ENCODE measurements at places on chromosomes 5 and 9. TPM values are rescaled to one million over a fixed set of nuclear protein-coding genes. Genes with fewer than 3 reads are reported as not detected.

The MACIR gene
- 44.3 TPM for total RNA-seq

The ADAMTS16 gene
- 7.8 TPM for total RNA-seq

The PCDHGA8 gene
- total RNA-seq: 20.9 TPM

The SLC27A6 gene
- 2.2 TPM for total RNA-seq

The PTGER4 gene
- 1.3 TPM for total RNA-seq

The FOXD4 gene
- total RNA-seq: 1.00 TPM

The ECM2 gene
- 10.1 TPM for total RNA-seq

The COL23A1 gene
- 4.5 TPM for total RNA-seq

The SV2C gene
- 9.3 TPM for total RNA-seq

The WDR70 gene
- 38.9 TPM for total RNA-seq

The KIF20A gene
- 12.8 TPM for total RNA-seq

GRCh38 chr9:738209-738915, 103.1 kb upstream of the DMRT1 start:
- no peak for DNase-seq

- no peak for DNase-seq
Observed at GRCh38 chr5:4370218-4370617, 769.9 kb upstream of the ADAMTS16 start.

- DNase-seq: no peak
Observed at GRCh38 chr9:90801241-90801972, at the start of gene SYK. Gene SYK (plus strand): TSS chr9:90801819. CDS start chr9:90843899, 42,080 bp downstream.

- no peak for DNase-seq
Observed at GRCh38 chr5:5649641-5650040, 227.2 kb downstream of the ICE1 start.

DNA sequence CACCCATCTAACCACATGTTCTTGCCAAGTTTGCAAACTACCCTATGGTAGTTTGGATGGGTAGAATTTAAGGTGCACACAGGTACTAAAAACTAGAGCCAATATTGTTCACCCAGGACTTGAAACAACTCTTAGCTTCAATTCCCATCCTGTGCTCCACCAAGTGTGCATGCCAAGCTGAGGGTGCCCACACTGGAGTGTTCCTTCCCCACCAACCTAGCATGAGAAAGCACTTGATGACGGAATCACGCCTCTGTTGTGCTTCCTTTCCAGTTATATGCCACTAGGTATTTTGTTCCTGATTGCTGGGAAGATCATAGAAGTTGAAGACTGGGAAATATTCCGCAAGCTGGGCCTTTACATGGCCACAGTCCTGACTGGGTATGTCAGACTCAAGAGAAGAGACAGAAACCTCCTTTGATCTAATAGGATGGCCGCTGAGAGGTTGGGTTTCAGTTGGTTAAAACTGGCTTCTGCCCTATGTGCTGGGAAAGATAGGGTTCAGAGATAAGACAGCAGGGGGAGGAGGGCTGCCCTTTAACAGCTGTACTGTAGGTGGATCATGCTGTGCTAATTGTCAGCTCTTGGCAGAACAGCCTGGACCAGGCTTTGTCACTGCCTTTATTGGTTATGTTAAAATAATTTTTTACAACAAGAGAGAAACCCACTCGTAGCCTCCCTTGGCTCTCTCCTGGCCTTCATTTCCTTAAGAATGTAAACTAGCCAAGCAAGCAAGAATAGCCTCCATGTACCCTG, 83.5 kb downstream of the SLC1A1 start:
- DNase-seq: peak; percentile 46

GRCh38 chr5:73378070-73378469, 70.5 kb downstream of the FOXD1 start:
- no peak for DNase-seq

DNA sequence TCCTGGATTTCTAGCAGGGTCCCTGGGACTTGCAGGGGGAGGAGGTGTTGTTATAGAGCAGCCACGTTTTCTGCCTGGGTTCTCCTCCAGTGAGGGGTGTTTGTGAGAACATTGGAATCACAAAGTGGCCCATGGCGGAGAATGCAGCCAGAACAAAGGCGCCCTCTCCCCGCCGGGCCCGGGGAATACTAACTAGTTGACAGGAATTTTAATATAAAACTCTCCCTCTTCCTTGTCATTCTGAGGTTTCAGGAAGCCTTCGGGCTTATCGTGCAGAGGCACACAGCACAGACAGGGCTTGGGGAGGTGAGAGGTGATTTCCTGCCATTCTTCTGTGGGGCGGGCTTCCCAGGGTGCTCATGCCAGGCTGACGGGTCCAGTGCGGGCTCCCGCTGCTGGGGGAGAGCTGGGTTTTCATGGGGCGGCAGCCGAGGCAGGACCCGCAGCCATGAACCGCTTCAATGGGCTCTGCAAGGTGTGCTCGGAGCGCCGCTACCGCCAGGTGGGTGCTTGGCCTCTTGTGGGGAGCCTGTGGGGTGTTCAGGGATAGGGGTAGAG, 37.7 kb downstream of the RGS3 start:
- no peak for DNase-seq

DNA sequence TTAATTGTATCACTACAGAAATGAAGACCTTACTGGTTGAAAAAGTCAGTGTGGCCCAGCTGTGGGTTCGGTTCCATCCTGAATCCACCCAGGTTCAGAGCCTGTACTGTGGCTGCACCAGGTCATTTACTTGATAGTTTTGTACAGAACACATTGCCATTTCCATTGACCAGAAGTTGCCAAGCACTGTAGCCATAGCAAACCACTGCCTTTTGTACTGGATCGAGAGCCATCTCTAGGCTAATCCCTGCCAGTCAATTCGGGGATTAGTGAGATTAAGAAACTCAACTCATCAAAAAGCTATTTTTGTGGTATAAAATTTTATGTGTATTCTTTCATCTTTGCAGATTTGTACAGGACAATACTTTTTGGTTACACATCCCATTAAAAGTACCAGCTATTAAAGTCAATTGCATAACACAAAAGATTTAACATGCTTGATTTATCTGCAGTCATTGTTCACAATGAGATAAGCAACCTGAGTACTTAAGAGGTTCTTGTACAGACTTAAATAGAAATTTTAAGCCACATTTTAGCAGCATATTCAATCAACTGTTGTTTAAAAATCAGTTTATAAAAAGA, 108.5 kb upstream of the OTULINL start:
- no peak for DNase-seq

- no peak for DNase-seq
Observed at GRCh38 chr9:98264516-98264915, 9.1 kb upstream of the TBC1D2 start.

GRCh38 chr5:92922231-92922967, 658.6 kb downstream of the NR2F1-AS1 start:
- no peak for DNase-seq

GRCh38 chr5:51398875-51399642, 15.8 kb downstream of the ISL1 start:
- no peak for DNase-seq

DNA sequence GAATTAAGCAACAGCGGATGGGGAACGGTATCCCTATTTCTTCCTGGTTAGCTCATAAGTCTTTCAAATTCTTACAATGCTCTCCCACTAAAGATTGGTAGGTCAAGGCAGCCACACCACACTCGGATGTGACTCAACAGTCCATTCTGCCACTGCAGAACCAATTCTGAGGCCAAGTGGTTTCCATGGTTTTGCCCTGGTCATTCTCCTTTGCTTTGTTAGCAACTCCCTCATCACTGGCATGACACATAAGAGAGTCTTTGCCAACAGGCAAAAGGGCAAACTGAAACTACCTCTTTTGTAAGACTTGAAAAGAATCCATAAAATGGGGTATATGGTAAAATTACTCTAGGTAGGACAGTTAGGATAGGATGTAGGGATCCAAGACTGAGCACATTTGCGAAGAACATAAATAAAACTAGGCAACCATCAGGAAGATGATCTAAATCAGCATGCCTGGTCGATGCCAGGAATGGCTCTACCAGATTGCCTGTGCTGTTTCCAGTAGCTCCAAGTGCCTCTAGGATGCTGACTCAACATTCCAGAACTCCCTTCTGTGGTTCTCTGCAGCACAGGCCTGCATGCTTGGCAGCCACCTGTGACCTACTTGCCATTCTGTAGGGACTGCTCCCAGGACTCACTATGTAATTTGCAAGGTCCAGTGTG, 105.4 kb downstream of the DCP2 start:
- no peak for DNase-seq

- DNase-seq: no peak
Observed at GRCh38 chr9:89097219-89097618, 81.4 kb downstream of the SHC3 start.

DNA sequence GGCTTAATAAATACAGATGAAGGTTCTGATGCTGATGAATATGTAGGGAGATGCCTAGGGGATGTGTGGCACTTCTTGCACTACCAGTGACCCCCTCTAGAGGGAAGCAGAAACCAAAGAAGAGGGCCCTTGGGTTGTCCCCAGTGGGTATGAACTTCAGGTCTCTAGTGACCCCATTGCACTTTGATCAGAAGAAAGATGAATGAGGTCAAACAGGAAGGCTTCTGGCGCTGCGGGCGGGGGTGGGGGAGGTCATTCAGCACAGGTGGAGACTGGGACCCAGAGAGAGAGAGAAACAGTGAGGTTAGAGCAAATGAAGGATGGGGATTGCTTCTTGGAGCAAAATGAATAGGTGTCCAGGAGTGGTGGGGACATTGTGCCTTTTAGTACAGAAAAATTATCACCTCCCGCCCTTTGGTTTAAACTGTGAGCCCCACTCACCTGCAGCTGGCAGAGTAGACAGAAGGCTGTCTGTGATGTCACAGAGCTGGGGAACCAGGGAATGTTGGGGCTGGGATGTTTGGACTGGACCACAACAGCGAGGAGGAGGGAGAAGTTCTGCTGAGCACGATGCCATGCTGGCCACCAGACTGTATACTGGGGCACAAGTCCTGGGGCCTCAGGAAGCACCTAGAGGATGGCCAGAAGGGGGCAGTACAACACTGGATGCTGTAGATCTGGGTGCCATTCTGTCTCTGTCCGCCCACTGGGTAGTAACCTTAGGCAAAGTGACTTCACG, at the start of gene TEX48:
TEX48 (minus strand) TSS at position 599 of the 739 bp plus-strand sequence. CDS start 10,469 bp downstream, outside the sequence.
- no peak for DNase-seq

- no peak for DNase-seq
Observed at GRCh38 chr5:16000056-16000455, 179.5 kb downstream of the MARCHF11 start.

- no peak for DNase-seq
Observed at GRCh38 chr5:88880201-88880600, 2.8 kb downstream of the MEF2C start.

- no peak for DNase-seq
Observed at GRCh38 chr9:15158064-15158463, 149.0 kb downstream of the TTC39B start.

GRCh38 chr9:130963337-130963908, 24.4 kb upstream of the FIBCD1 start:
- no peak for DNase-seq

DNA sequence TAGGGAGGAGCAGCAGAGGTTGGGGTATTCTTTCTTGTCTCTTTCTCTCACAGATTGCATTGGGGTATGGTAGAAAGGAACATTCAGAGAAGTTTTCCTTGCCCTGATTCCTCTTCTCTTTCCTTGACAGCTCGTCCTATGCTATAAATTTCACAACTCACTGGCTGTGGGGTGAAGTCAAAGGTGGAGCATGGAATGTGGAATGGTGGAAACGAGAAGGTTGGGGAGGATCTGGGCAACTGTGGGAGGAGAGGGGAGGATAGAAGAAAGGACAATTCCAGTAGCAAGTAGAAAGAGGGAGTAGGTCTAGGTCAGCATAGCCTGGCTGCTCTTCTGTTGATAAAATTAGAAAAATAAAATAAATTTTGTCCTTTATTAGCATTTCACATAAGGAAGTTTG, 39.0 kb upstream of the POC5 start:
- DNase-seq: no peak

- DNase-seq: no peak
Observed at GRCh38 chr9:5614985-5615384, 13.9 kb upstream of the RIC1 start.

- no peak for DNase-seq
Observed at GRCh38 chr5:139649082-139649991, 1.2 kb downstream of the CXXC5 start.

GRCh38 chr5:141743866-141744272, 61.8 kb upstream of the ARAP3 start:
- no peak for DNase-seq

DNA sequence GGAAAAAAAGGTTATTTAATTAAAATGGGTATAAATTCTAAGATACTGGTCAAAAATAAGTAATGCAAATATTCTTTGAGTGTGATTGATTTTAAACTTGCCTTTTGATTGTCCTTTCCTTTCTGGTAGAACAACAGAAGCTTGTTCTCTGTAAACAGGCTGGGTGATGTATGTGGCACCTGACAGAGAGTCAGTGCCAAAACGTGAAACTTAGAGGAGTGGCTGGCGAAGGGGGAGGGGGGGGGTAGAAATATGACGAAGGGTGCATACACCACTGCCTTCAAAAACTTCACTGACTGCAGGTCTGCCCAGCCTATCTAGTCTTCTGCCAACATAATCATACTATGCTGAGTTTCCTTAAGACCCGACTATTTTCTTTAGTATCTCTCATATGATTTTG, 629.8 kb upstream of the SEMA6A start:
- DNase-seq: peak; percentile 12

DNA sequence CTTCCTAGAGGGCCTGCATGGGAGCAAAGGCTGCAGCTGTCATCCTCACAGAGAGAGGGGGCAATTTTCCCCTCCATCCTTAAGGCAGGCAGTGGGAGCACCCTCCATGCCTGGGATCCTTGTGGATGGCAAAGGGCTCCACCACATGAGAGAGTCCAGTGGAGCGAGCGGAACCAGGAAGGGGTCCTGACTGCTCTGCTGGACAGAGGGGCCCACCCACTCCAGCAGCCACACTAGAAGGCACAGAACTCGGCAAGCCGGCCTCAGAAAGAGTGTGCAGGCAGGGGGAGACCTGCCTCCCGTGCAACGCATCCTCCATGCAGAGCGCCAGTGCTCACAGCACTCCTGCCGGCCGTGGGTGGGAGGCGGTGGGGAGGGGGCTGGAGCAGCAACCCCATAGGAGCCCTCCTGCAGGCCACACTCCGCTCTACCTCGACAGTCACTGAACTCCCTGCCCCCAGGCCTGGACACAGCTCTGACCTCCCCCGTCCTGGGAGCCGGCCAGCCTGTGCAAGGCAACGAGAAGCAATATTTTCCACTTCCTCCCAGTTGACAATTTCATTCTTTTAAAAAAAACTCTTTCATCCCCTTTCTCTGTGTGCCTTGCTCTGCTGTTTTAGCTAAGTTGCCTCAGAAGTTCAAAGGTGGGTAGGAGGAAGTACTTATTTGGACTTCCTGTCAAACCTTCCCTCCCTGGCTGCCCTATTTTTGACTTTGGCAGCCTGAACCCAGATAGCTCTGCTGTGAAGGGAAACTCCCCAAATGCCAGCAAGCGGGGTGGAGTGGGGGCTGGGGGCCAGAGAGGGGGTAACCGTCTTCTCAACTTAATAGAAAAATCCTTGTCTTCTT, 5.3 kb upstream of the LCP2 start:
- DNase-seq: no peak

DNA sequence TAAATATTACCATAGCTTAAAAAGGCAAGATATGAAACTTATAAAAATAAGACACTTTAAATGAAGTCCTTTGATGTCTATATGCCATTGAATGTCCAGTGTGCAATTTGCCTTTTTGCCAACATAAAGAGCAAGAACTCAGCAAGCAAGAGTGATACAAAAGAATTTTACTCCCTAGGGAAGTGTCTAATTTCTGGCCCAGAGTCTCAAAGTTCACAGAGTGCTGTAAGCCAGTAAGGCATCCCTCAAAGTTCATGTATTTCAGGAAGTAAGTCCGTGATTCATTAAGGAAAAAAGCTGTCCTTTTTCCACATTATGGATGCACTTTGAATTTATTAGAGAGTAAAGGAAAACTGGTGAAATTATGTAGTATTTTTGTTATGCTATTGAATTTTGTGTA, 185.2 kb downstream of the CCDC171 start:
- DNase-seq: no peak

- no peak for DNase-seq
Observed at GRCh38 chr9:106655966-106656365, 207.0 kb upstream of the ZNF462 start.
